Stimulated activated CD8-positive, alpha-beta memory T cell treated with anti-CD3 and anti-CD28 coated beads, Interleukin-15, amount 100 ng/mL, for 24 hours (primary cell): ENCODE measurements at places on chromosomes 7 and 10.

DNA sequence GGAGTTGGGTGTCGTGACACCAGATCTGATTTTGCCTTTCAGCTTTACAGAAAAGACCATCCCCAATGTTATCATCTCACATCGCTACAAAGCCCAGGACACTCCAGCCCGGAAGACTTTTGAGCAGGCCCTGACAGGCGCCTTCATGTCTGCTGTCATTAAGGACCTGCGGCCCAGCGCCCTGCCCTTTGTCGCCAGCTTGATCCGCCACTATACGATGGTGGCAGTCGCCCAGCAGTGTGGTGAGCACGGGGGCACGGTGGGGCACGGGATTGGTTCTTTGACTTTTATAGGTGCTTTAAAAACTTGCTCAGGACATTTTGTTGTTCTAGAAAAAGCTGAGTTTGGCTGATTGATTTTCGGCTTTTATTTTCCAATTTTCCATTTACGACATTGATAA, 48.8 kb downstream of the TRRAP start:
- DNase-seq: no peak

- no peak for DNase-seq
Observed at GRCh38 chr7:129669901-129670300, 58.4 kb downstream of the NRF1 start.

DNA sequence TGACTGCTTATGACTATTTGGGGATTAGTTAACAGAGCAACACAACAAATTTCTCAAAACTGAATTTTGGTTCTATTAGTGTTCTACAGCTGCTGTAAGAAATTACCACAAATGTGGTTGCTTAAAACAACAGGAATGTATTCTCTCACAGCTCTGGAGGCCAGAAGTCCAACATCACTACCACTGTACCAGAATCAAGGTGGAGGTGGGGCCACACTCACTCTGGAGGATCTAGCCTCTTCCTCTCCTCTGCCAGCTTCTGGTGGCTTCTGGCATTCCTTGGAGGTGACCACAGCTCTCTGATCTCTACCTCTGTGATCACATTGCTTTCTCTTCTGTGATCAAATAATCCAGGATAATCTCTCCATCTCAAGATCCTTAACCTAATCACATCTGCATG, 194.7 kb upstream of the BMPER start:
- no peak for DNase-seq

DNA sequence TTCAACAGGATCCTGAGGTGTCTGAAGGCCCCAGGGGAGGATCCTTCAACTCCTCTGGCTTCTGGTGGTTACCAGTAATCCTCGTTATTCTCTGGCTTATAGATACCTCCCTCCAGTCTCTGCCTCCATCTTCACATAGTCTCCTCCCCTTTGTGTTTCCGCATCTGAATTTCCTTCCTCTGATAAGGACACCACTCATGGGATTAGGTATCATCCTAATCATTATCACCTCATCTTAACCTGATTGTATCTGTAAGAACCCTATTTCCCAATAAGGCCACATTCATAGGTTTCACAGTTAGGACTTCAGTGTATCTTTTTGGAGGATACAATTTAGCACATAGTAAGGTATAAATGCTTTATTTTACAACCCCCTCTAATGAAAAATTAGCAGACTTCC, 1189.2 kb downstream of the CNTNAP2 start:
- DNase-seq: no peak

DNA sequence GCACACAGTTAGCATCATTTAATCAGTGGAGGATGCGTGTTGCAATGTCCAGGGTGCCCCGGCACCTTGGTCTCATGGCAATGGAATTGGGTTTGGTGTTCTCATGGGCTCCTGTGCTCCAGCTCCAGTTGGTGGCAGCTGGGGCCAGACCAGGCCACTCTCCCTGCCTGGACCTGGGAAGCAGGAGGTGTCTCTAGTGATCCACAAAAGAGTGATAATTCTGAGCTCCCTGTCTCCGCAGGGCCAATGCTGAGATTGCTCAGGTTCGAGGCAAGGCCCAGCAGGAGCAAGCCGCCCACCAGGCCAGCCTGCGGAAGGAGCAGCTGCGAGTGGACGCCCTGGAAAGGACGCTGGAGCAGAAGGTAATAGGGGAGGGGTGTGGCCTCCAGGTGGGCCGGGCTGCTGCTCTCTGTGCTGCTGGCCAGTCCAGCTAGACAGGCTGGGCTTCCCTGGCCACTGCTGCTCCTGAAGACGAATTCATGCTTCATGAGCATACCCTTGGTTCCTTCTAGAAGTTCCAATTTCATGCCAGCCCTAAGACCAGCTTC, 21.7 kb upstream of the BTBD16 start:
- DNase-seq: no peak

GRCh38 chr7:5755704-5756504, 25.6 kb downstream of the RNF216 start:
- no peak for DNase-seq

DNA sequence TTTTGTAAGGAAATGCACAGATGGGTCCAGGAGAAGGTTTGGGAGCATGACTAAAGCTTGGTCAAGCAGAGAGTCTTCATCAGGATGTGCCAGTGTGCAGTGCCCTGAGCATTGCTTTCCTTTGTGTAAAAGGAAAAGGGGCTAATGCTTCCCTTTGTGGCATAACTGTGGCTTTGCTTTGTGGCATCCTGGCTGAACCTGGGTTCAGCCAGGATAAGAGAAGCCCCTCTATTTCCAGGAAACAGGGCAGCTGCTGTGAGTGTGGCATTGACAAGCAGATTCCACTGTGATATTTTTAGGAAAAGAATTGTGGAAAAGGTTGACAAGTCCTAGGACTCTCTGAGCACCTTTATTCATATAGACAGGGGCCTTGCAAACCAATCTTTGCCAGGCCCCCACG, 193.4 kb upstream of the CXCL12 start:
- no peak for DNase-seq

DNA sequence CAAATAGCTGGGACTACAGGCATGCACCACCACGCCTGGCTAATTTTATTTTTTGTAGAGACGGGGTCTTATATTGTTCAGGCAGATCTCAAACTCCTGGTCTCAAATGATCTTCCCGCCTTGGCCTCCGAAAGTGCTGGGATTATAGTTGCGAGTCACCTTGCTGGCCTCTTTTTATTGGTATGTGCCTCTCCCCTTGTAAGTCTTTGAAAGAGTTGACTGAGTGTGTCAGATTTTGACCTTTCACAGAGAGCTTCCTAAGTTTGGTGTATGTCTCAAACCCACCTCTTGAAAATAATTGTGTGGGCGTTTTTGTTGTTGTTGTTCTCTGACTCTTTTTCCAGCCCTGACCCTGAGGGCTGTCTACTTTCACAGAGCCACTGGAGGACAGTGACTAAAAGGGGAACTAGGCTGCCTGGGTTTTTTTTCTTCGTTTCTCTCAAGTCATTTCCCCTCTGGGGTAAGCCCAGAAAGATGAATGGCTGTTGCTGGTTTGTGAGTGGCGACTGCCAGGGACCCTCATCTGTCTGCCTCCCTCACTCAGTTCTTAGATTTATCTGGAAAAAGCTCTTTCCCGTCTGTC, 262.8 kb downstream of the ZEB1 start:
- no peak for DNase-seq

GRCh38 chr10:17784688-17785087, 24.5 kb upstream of the MRC1 start:
- DNase-seq: no peak

GRCh38 chr10:19788075-19788686, 28.1 kb upstream of the PLXDC2 start:
- no peak for DNase-seq

DNA sequence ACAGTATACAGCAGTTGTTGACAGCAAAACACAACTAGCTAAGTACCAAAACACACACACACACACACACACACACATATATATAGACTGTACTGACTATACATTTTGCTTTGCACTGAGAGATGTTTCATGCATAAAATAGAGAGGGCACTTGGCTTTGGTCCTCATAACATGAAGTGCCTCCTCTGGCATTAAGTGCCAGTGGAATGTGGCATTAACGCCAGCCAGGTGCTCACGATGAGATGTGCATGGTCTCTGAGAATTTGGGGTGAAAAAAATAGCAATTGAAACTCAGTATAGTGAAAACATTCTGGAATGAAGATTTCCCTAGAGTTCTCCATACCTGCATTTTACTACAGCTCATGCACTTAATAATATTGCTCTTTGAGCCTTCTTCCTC, 70.0 kb upstream of the INSYN2A start:
- DNase-seq: no peak

DNA sequence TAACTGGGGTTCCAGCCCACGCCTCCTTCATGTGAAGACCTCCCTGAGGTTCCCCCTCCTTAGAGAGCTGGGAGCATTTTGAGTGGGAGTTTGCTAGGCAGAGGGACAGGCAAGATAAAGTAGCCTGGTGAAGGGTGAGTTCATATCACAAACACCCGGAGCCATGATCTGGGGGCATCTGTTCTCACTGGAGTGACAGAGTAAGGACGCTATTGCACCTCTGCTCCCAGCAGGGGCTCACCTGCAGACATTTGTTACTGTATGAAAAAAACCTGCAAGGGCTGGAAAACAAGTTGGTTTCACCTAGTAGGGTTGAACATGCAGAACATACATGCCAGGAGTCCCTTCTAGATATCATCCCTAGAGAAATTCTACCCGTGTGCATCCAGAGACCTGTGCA, 88.4 kb downstream of the CARD11 start:
- DNase-seq: no peak

DNA sequence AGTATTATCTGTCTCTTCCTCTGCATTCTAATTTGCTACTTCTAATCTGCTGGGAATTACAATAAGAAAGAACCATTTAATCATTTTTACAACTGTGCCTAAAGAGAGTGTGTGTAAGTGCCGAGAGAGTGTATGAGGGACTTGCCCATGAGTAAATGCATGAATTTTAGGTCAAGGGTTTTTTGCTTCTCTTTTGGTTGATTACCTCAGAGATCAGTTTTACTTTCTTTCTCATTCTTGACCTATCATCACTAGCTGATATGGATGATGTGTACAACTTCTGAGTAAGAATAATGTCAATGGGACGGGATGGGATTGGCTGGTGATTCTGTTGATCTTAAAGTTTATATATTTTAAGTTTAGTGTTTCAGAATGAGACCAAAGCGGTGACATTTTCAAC, 47.8 kb downstream of the IKZF1 start:
- DNase-seq: no peak

DNA sequence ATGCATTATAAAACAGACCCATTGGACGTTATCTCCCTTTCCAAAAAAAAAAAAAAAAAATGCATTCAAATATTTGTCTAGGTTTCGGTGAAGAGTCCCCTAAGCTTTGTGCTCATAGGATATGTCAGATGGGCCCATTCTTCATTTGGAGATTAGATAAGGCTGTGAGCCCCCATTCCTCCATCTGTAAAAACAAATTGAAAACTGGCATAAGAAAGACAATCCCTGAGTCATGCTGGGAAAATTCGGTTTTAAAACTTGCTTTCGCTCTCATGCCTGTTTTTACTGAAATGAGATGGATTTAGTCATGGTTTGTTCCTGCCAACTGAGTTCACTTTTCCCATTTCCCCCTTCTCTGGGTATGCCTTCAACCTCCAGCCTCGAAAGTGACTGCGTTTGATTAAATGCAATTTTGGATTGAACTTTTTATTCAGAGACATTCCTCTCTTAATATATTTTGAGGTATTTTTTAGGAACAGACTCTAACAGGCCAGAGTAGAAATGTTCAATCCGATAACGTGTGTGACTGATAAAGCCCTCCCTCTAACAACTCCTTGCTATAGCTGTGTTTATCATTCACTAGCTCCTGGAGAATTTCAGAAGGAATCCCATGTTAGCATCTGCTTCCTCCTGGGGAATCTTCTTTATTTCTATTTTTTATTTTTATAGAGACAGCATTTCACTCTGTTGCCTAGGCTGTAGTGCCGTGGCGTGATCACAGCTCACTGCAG, 190.9 kb upstream of the LYZL2 start:
- DNase-seq: no peak

DNA sequence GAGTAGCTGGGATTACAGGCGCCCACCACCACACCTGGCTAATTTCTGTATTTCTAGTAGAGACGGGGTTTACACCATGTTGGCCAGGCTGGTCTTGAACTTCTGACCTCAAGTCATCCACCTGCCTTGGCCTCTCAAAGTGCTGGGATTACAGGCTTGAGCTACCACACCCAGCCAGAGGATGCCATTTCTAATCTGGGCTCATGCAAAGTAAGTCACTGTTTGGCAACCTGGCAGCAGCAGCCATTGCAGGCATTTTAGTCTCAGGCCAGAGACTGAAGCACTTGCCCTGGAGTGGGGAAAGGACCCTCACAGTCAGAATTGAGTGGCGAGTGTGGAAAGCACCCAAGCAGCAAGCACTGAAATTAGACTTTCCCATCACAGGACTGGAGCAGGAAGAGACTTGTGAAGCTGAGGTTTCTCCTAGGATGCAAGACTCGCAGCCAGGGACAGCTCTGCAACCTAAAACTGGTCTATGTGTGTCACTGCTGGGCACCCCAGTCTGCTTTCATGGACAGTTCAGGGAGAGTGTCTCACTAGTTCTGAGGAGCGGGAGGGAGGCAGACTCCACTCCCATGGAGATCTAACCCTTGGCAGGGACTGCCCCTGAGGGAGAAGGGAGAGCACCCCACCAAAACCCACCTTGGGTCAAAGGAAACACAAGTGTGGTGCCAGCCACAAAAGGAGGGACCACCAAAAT, 27.6 kb downstream of the SNX13 start:
- DNase-seq: no peak

DNA sequence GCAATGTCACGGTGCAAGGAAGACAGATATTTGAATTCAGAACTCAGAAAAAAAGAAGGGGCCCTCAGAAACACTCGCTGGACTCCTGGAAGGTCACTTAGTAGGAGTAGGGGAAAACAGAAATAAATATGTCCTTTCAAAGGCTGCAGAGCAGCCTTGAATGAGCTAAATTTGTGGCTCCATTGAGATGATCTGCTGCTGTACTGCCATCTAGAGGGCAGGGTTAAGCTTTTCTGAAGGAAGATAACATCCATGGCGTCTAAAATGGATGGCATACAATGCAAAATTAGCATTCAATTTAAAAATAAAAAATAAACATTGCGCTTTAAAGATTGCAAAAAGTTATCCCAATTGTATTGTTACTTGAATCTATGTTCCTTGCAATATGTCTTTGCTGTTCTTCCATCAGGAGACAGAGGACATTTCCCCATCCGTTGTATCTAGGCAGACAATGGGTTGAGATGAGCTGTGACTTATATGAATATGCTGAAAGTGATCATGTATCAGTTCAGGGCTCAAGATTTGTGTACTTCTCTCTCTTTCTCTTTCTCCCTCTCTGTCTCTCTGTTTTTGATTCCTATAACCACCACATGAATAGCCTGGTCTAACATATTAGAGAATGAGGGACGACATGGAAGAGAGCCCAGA, 642.2 kb downstream of the SH2D4B start:
- no peak for DNase-seq

DNA sequence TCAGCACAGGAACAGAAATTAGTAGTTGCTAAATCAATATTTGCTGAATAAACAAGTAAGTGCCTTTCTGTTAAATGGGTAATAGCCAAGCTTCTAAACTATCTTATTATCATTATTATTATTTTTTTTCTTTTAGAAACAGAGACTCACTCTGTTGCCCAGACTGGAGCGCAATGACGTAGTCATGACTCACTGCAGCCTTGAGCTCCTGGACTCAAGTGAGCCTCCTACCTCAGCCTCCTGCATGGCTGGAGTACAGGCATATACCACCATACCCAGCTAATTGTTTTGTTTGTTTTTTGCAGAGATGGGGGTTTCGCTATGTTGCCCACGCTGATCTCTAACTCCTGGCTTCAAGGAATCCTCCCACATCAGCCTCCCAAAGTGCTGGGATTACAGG, 12.3 kb upstream of the ELN start:
- no peak for DNase-seq

- DNase-seq: no peak
Observed at GRCh38 chr7:27897441-27897847, 157.5 kb downstream of the TAX1BP1 start.
